ENCODE measurements at places on chromosomes 3 and 15. TPM values are rescaled to one million over a fixed set of nuclear protein-coding genes. Genes with fewer than 3 reads are reported as not detected.

The ACTRT3 gene
- total RNA-seq = 3.2 TPM

The MYRIP gene
- 9.6 TPM for total RNA-seq

The HAPLN3 gene
- 7.2 TPM for total RNA-seq

DNA sequence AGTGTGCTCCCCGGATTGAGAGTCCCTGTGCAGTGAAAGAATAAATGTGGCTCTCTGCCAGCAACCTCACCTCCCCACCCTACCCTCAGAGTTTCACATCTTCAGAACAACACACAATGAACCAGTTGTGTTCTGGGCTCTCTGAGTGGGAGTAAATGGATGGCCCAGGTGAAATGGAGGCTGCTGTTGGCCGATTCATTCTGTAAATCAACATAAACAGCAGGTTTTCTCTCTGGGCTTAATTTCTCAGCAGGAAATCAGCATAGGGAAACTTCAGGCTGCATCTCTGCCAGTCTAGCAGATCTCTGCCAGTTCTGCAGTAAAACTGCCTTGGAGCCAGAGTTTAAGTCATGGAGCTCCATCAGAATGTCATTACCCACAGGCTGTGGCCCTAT lies 54.6 kb upstream of the FURIN start:
- DNase-seq = no peak
